Stimulated activated CD4-positive, alpha-beta T cell treated with anti-CD3 and anti-CD28 coated beads, Interleukin-2, amount 100 ng/mL, for 24 hours (primary cell): ENCODE measurements at places on chromosomes 2 and 18.

GRCh38 chr2:99598441-99598840 lies 108.6 kb upstream of the REV1 start:
- DNase-seq = no peak

GRCh38 chr2:2832657-2833056 lies 501.6 kb upstream of the MYT1L start:
- no peak for DNase-seq

DNA sequence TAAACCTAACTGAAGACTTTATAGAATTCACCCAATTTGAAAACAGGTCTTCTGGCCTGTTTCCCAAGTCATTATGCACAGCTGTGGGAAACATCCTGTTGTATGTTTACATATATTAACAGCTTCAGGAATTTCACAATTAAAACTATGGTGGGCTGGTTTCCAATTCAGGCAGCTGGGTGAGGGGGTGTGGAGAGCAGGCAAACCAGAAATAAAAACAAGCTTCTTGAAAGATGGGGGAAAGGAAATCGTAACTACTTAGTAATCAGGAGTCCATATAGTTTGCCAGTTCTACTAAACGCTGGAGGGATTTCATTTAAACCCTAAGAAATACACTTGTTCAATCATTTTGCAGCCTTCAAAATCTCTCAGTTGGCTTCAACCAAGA lies 22.8 kb downstream of the ATP8B1 start:
- DNase-seq = no peak

DNA sequence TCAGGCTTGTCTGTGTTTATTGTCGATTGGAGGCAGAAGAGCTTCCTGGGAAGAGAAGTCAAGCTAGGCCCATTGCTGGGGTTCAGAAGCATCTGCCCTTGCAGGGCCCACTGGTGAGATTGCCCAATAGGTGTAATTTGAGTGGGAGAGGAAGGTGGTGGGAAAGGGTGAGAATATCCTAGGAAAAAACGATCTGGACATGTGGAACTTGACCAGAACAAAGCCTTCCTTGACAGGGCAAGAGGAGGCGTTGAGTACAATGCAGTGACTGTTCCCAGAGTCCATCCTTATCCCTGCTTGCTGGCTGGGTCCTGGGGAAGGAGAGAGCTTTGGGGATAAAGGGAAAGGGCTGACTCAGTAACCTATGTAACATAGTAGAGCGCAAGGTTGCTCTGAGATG lies 27.1 kb downstream of the NABP1 start:
- DNase-seq = no peak

DNA sequence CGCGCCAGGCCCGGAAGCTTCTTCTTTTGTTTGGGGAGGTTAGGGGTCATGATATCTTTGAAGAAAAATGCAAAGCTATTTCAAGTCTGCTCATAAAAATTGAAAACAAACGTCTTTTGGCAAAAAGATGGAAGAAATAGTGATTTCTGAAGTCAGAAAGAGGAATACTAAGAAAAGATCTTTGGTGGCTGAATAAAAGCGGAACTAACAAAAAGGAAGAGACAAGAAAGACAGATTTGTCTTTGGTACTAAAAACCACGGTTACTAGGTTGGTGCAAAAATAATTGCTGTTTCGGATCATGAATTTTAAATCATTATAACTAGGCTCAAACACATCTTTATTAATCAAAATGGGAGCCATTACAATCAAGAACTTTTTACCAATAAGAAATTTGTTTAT lies 164.6 kb upstream of the TRIB2 start:
- DNase-seq = no peak

- DNase-seq = no peak
Observed at GRCh38 chr2:222884114-222884771, 23.4 kb downstream of the ACSL3 start.

GRCh38 chr2:109558076-109558882 lies 55.5 kb downstream of the SEPTIN10 start:
- no peak for DNase-seq

- DNase-seq = no peak
Observed at GRCh38 chr2:207502577-207503198, 27.1 kb upstream of the CREB1 start.

DNA sequence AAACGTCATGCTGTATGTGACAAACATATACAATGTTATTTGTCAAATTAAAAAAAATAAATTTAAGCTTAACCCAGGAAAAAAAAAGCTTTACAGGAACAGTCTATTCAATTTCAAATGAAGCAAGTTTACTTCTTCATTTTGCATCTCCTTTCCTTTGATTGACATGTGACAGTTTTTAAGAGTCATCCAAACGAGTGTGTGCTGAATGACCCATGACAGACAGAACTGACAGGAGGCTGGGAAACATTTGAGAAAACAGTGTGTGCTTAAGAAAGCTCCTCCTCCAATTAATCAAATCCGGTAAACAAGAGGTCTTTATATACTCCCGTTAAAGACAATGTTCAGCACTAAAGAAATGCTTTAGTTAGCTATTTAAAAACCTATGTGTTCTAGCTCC lies 177.7 kb downstream of the SRBD1 start:
- DNase-seq = no peak

GRCh38 chr2:220915092-220915623 lies 656.9 kb downstream of the EPHA4 start:
- DNase-seq = no peak

- no peak for DNase-seq
Observed at GRCh38 chr2:203820969-203821368, 46.6 kb upstream of the CTLA4 start.

DNA sequence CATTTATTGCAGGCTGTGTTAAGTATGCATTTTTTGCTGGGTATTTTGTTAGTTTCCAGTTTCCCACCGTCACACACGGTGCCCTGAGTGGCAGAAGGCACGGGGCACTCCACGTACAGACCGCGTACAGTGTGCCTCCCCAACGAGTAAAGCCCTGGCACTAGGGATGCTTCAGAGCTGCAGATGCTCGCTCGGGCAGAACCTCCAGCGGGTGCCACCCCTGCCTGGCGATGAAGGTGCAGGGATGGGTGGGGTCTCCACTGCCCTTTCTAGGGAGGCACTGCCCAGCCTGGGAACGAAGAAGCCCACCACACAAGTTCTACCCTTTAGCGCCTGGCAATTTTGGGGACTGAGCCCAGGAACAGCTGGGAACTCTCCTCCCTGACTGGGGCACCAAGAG lies 4.1 kb downstream of the GREB1 start:
- DNase-seq = no peak

DNA sequence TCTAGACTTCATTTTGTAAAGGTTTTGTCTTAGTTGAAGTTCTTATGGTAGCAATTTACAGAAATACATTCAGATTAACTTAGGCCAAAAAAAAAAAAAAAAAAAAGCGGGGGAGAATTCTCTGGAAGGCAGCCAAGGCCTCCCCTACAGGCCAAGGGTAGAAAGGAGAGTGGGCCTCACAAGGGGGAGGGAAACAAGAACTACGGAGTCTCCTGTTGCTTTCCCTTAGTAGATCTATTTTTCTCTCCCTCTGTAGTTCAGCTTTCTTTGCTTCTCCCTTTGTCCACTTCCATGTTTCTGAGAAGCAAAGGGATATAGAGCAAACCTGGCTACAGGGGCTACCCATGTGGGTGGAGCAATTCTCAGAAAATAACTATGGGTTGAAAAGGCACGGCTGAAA lies 2.4 kb upstream of the STK11IP start:
- DNase-seq = no peak

DNA sequence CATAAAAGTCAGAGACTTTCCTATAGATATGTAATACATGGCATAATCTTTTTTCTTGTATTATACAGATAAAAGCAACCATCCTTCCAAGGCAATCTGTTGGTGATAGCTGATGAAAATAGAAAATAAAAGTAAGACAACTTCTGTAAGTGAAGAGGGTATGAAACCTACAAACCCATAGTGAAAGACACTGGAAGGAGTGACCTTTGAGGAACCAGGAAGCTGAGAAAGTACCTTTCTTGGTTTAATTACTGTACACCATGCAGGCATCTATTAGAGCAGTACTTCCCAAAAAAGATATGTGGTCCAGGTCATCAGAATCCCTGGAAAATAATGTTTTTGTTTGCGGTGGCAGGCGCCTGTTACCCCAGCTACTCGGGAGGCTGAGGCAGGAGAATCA lies 906.6 kb upstream of the KLHL29 start:
- no peak for DNase-seq

- no peak for DNase-seq
Observed at GRCh38 chr2:53127061-53127650, 640.4 kb upstream of the CHAC2 start.

DNA sequence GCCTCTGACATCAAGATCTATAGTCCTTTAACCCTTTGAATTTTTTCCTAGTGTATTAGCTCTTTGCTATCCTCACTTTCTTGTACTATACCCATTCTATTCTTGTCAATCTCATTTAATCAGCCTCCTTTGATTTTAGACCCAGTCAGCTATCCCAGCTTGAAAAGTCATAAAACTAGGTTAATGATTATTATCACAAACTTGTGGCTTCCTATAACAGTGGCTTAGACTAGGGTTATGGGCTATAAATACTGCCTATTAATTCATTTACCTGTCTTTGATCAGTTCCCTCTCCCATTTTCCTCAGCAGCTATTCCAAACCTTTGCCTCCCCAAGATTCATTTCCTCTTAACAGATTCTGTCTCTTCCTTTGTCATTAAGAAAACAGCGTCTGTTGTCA lies 174.8 kb downstream of the UBR3 start:
- no peak for DNase-seq

- DNase-seq = no peak
Observed at GRCh38 chr2:63506320-63506719, 82.0 kb downstream of the WDPCP start.

GRCh38 chr2:175726223-175726622 lies 275.8 kb downstream of the LNPK start:
- DNase-seq = no peak

DNA sequence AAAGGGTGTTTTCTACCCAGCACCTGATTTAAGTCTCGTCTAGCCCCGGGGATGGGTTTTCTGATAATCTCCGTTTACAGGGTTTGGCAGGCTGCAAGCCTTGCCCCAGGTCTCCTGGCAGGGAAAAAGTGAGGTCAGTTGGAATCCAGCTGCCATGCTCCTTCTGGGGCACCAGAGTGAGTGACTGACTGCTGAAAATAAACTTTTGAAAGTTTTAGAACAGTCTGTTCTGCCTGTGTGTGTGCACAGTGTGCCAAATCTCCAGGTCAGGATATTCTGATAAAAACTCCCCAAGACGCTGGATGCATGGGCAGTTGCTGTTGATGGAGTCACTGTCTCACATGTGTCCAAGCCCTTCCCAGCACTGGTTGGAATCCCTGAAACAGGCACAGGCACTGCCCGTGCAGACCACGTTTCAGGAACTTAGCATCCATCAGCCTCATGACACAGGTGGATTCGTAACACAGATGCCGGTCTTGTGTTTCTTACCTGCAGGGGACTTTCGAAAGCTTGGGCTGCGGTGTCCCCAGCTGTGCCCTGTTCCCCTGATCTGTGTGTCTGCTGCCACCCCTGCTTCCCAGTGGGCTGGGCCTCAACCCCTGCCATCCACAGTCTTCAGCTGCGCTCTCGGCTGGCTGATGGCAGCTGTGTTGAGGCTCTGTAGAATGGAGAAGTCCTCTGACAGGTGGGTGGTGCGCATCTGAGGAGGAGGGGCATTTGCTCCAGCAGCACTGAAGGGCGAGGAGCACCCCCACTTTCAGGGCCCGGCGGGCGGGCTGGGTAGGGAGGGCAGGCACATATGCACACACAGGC lies 65.0 kb downstream of the SH3RF3 start:
- DNase-seq = no peak

DNA sequence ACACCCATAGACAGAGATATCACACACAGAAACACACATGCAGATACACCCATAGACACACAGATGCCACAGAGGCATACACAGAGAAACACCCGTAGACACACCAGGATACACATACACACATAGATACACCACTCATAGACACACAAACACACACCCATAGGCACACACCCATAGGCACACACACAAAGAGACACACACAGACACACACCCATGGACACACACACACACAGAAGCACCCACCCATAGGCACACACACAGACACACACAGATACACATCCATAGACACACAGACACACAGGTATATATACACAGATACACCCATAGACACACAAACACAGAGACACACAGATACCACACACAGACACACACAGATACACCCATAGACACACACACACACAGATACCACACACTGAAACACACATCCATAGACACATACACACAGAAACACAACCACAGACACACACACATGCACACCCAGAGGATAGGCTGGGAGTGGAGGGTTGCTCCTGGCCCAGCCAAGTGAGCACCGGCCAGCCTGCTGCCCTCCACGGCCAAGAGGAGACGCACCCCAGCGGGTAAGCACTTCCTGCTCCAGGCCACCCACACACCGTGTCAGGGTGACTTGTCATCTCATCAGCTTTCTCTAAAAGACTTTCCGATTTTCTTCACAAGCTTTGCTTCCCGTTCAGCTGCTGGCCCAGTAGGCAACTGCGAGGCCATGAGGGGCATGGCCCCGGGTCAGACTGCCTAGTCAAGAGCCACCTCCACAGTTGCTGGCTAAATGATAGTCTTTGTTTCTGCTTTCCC lies 14.1 kb upstream of the CNNM3 start:
- DNase-seq = peak; percentile 56
